ENCODE measurements at places on chromosomes 12 and 14.

DNA sequence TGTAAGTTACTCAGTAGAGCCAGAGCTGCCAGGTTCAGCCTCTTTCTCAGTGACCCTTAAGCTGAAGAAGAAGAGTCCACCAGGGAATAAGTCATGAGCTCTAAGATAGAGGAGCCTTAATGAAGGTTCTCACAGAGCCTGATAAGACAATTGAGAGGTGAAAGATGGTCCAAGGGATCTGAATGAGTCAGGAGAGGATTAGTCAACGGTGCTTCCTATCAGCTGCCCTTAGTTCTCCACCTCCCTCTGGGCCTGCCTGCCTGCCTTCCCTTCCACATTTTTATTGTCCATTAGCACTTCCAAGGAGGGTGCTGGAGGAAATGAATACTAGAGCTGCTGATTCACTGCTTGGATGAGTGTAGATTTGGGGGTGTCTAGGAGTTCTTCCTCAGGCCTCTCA, 161.7 kb upstream of the RMST start:
- DNase-seq = no peak

DNA sequence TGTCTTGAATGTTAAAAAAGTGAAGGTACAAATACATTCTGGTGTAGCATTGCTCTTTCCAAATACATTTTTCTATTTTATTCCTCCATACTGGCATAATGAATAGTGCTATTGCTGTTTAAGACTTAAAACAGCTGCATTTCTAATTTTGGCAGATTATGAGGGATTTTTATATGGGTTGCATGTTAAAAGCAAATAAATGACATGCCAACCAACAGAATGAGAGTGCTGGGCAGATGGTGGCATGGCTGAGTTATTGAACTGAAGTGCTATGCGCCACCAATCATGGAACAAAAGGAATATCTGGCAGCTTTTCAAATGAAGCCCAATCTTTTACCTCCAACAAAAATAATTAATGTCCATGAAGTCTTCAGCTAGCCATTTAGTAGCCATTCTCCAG, 215.0 kb downstream of the PRKD1 start:
- DNase-seq = no peak

- DNase-seq = no peak
These were observed 11.4 kb upstream of the RNASE12 start for GRCh38 chr14:20602583-20602982.

DNA sequence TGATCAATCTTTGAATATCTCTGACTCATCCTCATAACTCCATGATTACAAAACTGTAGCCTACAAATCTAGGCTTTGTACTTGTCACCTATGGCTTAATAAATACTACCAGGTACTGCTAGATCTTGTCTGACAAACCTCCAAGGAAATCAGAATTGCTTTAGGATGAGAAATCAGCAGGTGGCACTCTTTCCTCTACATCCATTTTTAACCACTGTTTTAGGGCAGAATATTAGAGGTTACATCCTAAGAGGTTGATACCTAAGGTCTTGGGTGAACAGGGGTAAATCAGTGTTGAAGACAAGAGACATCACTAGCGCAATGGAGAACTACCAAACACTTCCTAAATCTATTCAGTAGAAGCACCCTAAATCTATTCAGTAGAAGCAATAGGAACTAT, 63.1 kb upstream of the SOX5 start:
- DNase-seq = no peak

GRCh38 chr14:93759719-93760307, 28.5 kb downstream of the PRIMA1 start:
- DNase-seq = no peak

Measured in neural crest cell (in vitro differentiated cells).